Hippocampal formation (tissue), 2 donors: ENCODE measurements at places on chromosomes 7 and 10.

DNA sequence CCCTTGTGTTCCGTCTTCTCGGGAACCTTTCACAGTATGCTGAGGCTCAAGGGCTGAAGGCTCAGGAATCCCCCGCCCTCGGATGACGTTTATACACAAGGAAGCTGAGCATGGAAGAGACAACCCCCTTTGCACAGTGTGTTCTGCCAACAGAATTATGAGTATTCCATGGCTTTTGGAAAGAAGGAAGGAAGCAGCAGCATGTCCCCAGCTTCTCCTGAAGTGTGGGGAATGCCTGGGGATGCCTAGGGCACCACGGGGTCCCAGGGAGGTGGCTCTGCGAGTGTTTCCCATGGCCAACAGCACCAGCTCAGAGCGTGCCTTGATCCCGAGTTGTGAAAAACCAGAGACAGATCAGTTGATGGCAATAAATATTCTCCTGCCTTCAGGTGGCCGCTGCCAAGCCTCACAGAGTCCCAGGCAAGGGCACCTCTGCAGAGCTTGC, 88.8 kb upstream of the DDC start:
- no peak for DNase-seq

DNA sequence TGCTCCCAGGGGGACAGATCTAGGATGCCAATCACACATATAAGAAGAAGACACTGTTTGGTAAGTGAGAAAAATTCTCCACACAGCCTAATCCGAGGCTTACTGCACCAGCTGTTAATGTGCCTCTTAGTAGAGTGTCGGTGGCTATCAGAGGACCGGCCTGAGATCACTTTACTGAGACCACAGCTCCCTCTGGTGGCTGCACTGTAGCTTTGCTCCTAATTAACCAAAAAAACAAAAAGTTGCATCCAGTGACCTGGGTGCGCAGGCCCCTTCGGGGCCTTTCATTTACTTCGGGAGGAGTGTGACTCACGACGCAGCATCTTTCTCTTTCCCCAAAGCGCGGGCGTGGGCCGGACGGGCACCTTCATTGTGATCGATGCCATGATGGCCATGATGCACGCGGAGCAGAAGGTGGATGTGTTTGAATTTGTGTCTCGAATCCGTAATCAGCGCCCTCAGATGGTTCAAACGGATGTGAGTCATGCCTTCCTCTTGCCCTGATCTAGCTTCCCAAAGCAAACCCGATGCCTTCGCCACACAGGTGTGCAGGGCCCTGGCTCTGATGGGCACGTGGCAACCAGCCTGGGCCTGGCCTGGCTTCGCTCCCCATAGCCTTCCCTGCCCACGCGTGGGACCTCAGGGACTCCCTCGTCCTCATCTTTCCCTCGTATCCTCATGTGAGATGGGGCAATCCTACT, 56.7 kb downstream of the MKI67 start:
- DNase-seq, result peak; percentile 69

DNA sequence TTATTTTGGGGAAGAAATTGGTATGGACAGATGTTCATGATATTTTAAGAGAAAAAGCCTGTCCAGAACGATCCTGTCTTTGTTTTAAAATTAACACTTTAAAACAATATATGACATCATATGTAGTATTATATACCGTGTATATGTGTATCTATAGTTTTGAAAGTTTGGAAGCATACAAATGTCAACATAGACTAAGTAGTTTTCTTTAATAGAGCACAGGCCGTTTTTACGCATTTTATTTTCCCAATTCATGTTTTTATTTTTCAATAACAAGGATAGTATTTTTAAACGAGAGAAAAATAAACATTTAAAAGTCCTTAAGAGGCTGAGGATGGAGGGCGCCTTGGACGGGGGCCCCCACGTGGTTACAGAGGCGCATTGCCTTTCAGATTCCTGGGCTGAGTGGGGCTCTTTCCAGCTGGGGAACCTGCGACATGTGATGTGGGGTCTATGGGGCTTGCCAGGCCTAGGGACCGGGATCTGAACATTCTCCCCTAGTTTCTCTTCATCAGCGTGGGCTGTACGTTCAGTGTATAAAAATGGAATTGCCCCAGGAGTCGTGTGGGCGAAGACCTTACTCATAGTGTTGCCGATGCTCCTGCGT, 127.8 kb upstream of the ZNF746 start:
- peak; percentile 39 for DNase-seq

- no peak for DNase-seq
These were observed 5.8 kb upstream of the IFRD1 start for GRCh38 chr7:112444505-112444904.

DNA sequence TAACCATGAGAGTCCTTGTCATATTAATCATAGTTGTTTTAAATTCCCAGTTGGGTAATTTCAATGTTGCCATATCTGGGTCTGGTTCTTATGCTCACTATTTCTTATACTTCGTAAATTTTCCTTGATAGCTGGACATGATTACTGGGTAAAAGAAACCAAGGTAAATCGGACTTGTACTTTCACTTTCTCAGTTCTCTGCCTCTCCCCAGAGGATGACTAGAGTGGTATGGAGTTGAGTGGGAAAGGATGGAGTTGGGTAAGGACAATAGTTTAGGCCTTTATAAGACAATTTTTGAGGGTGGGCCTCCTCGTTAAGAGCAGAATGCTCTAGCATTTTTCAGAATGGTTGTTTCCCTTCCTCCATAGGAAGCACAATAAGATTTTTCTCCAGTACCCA, 106.1 kb downstream of the CRPPA start:
- no peak for DNase-seq

GRCh38 chr10:71077143-71077581, 135.2 kb upstream of the UNC5B start:
- no peak for DNase-seq

DNA sequence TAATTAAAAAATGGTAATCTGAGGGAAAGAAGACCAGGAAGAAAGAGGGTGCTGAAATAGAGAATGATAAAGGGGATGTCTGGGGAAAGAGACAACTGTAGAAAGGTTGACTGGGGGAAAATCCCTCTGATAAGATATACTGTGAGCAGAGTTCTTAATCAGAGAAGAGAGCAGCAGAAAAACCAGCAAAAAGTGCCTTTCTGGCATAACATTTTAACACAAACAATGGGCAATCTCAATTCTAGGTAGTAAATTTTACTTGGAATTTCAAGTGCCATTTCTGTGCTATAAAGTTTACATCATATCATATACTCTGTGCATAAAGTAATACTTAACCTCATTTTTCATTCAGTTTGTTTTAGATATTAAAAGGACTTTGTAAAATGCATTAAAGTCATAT, 251.9 kb upstream of the HGF start:
- no peak for DNase-seq

DNA sequence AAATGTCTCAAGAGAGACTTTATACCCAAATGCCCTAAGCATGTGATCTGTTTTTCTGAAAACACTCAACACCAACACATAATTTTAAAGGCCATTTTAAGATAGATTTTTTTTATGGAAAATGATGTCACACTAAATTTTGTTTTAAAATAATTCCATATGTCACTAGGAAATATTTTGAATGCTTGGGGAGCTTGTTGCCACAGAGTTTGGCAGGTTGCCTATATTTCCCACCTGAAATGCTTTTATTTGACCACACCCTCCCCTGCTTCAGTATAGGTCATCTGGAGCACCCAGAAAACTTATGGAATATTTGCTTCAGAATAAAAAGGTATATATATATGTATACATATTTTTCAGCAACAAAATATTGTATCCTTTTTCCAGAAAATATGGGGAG, 180.0 kb upstream of the ANK3 start:
- DNase-seq, result no peak

DNA sequence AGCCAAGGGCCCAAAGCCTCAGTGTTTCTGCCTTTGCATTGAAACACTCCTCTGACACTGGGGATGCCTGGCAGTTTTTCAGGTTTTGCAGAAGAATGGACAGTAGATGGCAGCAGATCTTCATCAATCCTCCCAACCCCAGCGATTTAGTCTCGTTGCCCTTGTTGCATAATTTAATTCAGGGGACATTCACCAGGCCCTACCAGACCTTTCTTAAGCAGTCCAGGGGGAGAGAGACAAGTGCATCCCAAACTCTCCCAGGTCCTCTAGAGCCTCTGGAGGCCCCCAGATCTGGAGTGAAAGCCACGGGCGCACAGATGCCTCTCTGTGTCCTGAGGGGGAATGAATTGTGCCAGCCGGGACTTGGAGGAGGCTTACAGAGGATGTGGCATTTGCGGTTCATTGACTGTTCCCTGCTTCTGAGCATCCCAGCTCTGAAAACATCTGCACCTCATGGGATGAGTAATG, 29.6 kb downstream of the MINDY4 start:
- DNase-seq, result peak; percentile 83

- no peak for DNase-seq
These were observed 194.6 kb downstream of the MLLT10 start for GRCh38 chr10:21728618-21729017.

DNA sequence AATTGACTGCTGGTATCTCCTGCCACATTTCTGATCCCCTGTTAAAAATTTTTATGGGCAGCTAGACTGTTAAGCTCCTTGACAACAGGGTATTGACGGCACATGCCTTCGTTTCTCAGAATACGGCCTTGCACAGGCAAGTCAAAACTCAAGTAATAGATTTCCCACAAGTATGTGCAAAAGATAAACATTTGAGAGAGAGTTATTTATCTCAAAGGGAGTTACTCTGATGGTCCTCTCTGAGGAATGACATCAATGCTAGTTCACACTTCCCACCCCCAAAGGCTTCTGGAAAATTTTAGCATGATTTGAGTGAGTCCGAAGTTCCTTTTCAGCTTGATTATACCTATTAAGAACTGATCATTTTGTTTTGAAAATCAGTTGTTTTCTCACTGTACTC, 71.9 kb downstream of the JCAD start:
- no peak for DNase-seq

- DNase-seq, result no peak
These were observed 497.3 kb upstream of the GALNT17 start for GRCh38 chr7:70634610-70635068.

DNA sequence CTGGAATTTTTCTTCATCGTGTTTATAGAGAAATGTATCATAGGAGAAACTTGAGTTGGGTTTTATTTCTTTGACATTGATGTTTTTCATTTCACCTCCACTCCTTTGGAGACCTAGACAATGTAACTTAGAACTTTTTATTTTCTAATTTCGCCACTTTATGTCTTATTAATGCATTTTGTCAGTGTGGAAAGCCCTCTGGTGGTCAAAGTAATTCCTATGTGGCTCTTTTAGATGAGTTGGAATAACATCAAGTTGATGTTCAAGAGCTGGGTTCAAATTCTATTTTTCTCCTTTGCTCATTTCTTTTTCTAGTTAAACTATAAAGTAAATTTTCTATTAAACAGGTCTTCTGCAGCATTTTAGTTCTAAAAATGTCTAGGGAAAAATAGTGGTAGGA, 478.6 kb downstream of the LRMDA start:
- DNase-seq, result no peak

DNA sequence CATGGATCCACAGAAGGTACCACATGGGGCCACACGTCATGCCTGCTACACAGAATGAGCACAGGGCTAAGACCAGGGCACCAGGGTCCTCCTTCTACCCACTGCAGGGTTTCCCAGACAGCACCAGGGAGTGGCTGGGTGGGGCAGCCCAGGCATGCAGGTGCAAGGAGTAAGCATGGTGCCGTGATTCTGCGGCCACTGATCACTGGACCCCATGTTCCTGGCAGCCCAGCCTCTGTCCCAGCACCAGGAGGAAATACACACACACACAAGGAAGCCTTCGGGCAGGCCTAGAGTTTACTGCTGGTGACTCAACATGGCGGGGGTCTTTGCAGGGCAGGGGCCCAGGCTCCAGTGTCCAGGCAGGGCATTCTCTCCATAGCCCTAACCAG, 13.9 kb downstream of the ATP6V1F start:
- no peak for DNase-seq

- DNase-seq, result no peak
These were observed 80.7 kb upstream of the DUSP5 start for GRCh38 chr10:110416776-110417711.

- no peak for DNase-seq
These were observed 13.4 kb downstream of the EGFR start for GRCh38 chr7:55032069-55032699.

DNA sequence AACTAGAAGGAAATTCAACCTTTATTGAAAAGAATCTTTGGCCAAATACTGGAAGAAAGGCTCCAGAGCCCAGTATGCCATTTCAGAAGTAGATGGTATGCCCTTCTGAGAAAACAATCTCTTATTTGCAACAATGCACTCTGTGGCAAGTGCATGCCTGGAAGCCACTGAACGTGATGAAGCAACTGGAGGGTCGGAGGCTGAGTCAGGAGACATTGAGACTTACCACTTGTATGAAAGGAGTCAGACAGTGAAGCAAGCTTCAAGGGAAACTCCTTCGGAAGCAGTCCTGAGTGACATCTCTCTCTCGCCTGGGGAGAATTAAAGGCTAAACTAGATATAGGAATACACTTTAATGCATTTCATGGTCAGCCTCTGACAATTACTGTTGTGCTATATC, 353.7 kb downstream of the NRG3 start:
- DNase-seq, result no peak

- DNase-seq, result no peak
These were observed 90.2 kb downstream of the IPMK start for GRCh38 chr10:58177362-58177947.
